ENCODE measurements at places on chromosomes 13 and 19.

- DNase-seq, result no peak
Observed at GRCh38 chr13:101116826-101117225, 299.5 kb downstream of the NALCN start.

- DNase-seq, result no peak
Observed at GRCh38 chr13:44371421-44371820, 2.2 kb upstream of the SERP2 start.

GRCh38 chr19:33227242-33227650 is 1.6 kb upstream of the SLC7A10 start:
- DNase-seq, result no peak

- no peak for DNase-seq
Observed at GRCh38 chr19:1093811-1094553, 1.2 kb downstream of the POLR2E start.

DNA sequence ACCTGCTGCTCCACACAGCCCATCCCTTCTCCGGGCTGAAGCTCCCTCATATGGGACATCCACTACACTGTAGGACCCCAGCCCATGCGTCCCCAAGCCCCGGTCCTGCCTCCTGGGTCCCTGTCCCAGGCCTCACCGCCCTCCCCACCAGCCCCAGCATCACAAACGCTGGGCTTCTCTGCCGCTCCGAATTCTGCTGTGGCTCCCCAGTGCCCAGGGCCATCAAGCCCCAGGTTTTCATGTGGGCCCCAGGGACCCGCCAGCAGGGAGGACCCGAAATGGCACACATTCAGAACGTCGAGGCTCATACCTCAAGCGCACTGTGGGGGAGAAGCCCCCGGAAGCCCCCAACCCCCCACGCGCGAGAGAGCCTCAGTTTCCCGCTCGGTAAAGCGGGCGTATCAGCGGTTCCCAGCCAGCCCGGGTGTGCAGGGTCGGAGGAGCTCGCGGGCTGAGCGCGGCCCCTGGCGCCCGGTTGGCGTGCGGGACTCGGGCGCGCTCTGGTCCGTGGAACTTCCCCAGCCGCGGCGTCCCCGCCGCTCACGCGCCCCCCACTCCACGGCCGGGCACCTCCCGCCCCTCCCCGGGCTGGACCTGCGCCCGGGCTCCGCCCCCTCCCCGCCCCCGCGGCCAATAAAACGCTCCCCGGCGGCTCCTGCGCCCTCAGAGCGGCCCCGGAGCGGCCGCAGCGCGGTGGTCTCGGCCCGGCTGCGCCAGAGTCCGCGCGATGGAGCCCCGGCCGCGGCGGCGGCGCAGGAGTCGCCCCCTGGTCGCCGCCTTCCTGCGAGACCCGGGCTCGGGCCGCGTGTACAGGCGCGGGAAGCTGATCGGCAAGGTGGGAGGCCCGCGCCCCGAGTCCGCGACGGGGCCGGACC is at the start of gene PLK5:
Gene PLK5 (plus strand): TSS at position 666 of the 875 bp plus-strand sequence. CDS start 2,920 bp downstream, outside the sequence.
- no peak for DNase-seq

DNA sequence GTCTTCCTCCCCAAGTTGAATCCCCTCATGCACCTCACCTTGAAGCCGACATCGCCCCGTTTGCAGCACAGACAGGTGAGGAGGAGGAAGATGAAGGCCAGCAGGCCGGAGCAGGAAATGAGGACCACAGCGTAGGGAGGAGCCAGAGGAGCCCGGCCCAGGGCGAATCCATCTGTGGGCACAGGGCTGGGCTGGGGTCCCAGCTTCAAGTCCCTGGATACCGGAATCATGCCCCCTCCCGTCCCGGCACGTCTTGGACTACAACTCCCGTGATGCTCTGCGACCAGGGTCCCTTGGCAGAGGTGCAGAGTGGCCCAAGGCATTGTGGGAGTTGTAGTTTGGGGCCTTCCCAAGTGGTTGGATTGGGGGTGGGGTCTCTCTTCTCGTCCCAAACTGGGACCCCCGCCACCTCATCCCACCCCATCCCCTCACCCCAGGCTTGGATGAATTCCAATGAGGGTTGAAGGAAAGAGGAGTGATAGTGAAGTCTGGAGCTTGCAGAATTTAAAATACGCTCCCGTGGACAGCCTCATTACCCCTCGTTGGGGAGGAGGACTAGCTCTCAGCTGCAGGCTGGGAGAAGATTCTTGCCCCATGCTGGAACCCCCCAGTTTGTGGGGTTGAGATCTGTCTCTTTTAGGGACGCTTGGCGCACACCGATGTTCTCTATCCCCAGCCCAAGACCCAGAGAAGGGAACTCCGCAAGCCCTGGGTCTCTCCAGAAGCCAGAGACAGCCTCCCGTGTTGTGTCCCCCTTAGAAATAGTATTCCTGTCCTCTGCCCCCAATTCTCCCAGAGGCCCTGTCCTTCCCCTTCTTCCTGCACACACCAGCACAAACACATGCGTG is 990 bp downstream of the LMTK3 start:
- no peak for DNase-seq

DNA sequence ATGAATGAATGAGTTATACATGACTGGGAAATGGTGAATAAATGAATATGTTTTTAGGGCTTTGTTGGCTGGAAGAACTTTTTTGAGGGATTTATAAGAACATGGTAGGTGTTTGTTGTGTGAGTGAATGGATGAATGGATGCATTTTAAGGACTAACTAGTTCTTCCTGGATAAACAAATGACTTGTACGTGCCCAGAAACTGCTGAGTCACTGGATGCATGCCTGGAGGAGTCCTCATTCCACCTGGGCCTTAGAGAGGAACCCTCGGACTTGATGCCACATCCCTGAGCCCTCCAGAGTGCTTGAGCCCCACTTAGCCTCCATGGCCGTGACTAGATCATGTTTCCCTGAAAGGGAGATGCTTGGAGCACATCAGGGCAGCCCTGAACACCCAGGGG is 153.4 kb downstream of the DPF1 start:
- no peak for DNase-seq

DNA sequence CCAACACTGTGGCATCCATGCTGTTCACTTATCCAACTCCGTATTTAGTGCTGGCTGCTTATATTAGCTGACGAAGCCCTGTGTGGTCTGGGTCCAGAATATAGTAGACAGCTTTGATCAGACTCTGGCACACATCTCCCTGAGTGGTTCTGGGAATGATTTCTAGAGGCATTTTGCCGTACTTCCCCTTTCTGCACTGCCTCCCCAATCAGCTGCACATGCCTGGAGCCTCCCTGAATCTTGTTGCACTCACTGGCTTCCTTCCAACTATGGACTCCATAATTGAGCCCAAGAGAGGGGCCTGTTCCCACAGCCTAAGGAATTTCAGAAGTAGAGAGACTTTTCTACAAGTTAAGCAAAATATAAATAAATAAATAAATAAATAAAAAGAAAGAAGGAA is 30.4 kb upstream of the PCDH8 start:
- no peak for DNase-seq

DNA sequence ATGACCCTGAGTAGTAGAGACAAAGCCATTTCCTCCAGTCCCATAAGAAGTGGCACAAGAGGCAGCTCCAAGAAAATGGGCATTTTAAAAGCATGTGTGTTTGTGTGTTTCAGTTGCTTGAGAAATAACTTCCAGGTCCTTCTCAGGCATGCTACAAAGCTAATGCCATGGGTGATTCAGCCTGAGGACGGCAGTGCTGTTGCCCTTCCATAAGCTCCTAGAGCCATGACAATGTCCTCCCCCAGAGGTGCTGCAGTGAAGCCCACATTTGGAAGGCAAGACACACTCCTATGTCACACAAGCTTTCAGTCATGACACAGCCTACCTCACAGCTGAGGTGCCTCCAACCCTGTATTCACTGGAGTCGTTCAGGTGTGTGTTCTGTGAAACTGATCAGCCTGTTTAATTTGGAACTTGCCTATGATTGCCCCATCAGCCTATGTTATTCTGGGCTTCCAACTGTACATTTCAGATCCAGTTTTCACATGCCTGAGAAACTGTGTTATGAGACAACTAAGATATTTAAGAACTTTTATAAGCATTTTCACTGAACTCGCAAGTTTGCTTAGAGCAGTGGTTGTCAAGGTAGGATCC is 213.6 kb downstream of the FOXO1 start:
- no peak for DNase-seq

- no peak for DNase-seq
Observed at GRCh38 chr13:29969286-29969685, 118.9 kb upstream of the UBL3 start.

- DNase-seq, result no peak
Observed at GRCh38 chr19:12841094-12841493, 2.8 kb downstream of the MAST1 start.

- DNase-seq, result no peak
Observed at GRCh38 chr19:42303101-42303464, 659 bp upstream of the PAFAH1B3 start.

DNA sequence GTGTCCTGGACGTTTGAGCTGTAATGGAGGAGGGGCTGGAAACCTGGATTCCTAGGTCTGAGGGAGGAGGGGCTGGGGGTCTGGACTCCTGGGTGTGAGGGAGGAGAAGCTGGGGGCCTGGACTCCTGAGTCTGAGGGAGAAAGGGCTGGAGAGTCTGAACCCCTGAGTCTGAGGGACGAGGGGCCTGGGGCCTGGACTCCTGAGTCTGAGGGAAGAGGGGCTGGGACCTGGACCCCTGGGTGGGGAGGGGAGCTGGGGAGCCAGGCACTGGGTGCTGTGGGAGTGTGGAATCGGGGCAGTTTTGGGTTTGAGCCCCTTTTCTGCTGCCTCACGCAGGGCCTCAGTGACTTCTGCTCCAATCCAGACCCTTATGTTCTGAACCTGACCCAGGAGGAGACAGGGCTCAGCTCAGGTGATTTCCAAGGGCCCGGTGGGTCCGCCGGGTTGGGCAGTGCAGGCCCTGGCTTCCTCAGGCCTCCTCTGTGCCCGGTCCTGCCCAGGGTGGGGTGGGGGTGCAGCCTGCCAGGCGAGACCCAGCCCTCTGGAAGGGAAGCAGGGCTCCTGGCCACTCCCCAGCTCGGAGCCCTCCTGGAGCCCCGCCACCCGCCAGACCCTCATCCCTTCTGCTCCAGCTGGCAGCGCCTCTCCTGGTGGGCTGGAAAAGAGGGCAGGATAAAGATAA is 14.4 kb downstream of the TTYH1 start:
- DNase-seq, result no peak

DNA sequence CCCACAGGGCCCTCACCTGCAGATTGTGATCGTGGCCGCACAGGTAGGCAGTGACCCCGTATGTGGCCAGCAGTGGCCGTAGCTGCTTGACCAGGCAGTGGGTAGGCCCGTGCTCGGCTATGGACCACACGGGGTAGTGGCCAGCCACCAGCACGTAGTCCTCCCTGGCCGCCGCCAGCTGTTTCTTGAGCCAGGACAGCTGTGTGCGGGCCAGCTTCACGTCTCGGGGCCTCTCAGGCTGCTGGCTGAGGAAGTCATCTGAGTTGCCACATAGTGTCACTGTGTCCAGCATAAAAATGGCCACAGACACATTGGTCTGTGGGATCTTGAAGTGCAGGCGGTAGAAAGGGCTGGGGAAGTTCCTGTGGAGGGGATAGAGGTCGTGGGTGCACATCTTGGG is 1.2 kb downstream of the ACP5 start:
- DNase-seq, result no peak

DNA sequence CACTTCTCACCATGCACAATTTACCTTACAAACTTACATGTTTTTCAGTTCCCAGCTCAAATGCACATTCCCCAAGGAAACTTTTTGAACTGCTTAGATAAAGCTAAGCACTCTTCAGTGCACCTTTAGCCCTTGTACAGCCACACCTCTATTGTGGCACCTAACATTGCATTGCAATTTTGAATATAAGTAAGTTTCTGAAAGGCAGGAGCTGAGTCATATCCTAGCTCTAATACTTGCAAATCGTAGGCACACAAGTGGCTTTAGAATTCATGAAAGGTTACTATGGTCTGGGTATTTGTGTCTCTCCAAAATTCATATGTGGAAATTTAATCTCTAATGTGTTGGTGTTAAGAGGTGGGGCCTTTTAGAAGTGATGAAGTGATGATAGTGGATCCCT is 4.9 kb upstream of the ESD start:
- DNase-seq, result no peak

DNA sequence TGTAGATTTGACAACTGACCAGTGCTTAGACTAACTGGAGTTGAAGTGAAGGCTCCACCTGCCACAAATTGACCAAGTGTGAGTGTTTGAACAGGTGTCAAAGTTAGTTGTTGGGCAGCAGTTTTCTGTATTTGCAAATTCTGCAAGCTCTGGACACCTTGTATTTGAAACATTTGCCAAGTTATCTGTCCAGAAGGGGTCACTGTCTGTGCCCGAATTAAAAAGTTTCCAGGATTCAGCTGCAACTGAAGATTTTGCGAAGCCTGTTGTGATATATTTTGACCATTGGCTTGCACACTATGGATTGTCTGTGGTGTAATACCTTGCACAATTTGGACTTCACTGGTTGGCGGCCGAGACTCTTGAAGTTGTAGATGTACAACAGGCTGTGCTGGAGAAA is 1690.7 kb downstream of the SLITRK5 start:
- DNase-seq, result no peak

GRCh38 chr19:35247526-35248309 is 1.1 kb upstream of the LSR start:
- no peak for DNase-seq

DNA sequence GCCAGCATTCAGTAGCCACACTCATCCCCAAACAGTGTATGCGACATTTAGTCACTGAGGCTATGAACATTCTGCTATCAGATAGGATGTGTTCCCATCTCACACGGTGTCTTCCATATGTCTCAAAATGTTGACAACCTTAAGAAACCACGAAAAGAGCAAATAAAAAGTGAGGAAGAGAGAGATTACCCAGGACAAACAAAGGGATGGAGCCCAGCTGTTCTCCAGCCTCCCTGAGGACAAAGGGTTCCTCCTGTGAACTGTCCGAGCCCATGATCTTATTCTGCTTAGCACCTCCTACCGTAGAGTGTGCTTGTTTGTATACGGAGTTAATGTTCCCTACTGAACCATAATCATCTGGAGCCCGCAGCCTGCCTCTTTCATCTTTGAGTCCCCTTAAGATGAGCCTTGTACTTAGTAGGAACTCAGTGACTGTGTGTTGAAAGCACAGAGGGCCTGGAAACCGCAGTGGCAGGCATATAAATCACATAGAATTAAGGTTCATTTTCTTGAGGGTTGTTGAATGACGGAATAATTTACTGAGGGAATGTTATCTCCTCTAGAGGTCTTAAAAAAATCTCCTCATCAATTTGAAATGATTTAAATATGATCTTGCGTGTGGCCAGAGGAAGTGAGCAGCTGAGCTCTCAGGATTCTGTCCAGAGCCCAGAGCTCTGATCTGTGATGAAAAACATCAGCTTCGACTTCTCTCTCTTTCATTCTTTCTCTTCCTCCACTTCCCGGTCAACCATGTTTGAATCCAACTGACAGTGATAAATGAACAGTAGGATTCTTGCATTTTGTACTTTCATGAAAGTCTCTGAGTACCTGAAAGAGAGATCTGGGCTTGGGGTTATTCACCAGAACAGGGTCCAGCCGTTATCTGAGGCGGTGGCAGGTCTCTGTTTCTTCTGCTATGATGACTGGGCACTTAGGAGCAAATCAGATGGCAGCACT is 200.5 kb downstream of the KLF5 start:
- DNase-seq, result no peak
